ENCODE measurements at places on chromosomes 11 and 22. TPM values are rescaled to one million over a fixed set of nuclear protein-coding genes. Genes with fewer than 3 reads are reported as not detected.

EHF gene
- polyA plus RNA-seq: not detected

SLCO2B1 gene
- polyA plus RNA-seq: 9.1 TPM

PTPN5 gene
- not detected for polyA plus RNA-seq

PHLDA2 gene
- polyA plus RNA-seq: 0.32 TPM

DUSP8 gene
- polyA plus RNA-seq: 13.5 TPM

VSIG10L2 gene
- polyA plus RNA-seq: not detected

APIP gene
- polyA plus RNA-seq: 22.0 TPM
